Activated CD4-positive, CD25-positive, alpha-beta regulatory T cell (primary cell): ENCODE measurements at places on chromosomes 11 and 22.

- no peak for DNase-seq
Observed at GRCh38 chr11:111586388-111586831, 15.8 kb upstream of the SIK2 start.

- no peak for DNase-seq
Observed at GRCh38 chr22:19520566-19521305, 3.5 kb downstream of the CLDN5 start.

GRCh38 chr11:132610216-132610615, 922.1 kb downstream of the OPCML start:
- no peak for DNase-seq

DNA sequence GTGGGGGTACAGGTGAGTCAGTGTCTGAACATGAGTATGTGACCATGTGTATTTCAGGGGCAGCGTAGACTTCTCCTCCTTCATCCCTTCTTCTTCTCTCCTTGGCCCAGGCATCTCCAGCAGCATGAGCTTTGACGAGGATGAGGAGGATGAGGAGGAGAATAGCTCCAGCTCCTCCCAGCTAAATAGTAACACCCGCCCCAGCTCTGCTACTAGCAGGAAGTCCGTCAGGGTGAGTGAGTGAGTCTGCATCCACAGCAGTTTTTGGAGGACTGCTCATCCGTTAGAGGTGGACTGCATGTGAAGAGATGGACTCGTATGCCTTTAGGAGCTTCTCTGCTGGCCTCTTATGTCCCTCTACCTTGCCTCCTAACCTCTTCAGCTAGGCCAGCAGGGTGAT, 15.6 kb downstream of the TUB start:
- no peak for DNase-seq

GRCh38 chr11:80458376-80458775, 1017.5 kb upstream of the TENM4 start:
- no peak for DNase-seq

DNA sequence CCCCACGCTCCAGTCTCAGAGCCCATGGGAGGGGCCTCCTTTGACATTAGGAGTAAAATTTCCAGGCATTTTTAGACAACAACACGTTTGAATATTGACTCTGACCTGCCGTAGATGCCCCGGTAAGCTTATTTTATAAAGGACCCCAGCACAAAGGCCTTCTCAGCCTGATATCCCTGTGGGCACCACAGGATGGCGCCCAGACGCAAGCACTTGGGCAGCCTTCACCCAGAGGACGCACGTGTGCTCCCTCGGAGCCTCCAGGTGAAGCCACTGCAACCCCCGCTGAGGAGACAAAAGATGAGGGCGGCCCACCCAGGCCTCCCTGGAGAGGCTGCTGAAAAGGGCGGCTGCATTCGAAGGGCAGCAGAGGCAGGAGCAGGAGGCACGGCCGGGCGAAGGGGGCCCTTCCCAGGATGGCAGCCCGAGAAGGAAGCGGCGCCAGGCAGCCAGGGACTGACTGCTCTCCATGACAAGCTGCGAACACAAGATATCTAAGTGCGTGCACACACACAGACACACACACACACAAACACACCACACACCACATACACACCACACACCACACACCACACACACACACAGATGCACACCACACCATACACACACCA, 15.2 kb upstream of the TH start:
- no peak for DNase-seq

DNA sequence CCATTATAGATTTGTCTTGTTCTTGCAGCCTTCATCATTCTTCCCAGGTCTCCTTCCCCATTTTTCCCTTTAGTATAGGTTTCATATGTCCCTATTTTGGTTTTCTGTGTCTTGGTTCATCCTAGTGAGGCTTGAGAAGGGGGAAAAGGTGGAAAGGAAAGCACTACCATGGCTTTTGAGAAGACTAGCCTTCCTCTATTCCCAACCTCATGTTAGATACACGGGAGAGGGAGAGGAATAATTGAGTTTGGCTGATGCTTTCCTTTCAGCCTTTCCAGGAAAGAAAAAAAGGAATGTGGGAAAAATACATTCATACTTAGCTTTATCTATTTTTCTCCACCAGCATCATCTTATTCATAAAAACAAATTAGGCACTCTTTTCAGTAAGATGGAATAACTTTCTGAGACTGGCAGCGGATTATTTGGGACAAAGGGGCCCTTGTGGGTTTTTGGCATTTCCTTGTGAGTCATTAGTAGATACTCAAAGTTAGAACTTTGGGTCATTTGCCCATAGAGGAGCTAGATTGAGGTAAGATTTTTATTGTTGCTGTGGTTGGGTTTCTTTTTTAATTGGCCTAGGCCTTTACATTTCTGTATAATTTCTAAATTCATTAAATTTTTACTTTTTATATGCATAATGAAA, 23.8 kb downstream of the CAPRIN1 start:
- no peak for DNase-seq

DNA sequence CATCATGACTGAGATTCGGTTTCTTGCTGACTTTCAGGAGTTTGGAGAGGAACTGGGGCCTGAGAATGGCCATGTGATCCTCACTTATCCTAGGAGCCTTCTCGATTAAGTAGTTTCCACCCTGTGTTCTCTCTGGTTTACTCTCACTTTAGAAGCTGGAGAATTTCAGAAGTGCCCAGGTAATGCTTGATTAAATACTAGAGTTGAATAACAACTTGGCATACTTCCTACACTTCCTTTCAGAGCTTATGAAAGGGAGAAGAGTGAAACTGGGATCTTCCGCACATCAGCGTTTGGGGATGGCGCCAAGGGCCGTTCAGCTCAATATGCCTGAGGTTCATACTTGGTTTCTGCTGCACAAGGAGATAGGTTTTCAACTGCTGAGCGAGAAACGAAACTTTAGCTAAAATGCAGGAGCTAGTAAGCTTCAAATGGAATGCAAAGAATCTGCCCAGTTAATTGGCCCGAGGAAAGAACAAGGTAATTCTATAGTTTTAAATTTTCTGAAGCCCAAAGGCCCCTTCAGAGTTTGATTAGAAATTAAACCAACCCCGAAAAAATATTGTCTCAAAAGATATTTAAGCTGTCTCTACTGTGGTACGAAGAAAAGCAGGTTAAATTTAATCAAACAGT, 823 bp upstream of the MUC15 start:
- DNase-seq: no peak

GRCh38 chr11:113849713-113850112, 25.7 kb downstream of the USP28 start:
- DNase-seq: no peak

GRCh38 chr22:44182588-44183286, 2.0 kb downstream of the PARVG start:
- no peak for DNase-seq

- DNase-seq: no peak
Observed at GRCh38 chr22:19287076-19287707, 4.3 kb downstream of the CLTCL1 start.

DNA sequence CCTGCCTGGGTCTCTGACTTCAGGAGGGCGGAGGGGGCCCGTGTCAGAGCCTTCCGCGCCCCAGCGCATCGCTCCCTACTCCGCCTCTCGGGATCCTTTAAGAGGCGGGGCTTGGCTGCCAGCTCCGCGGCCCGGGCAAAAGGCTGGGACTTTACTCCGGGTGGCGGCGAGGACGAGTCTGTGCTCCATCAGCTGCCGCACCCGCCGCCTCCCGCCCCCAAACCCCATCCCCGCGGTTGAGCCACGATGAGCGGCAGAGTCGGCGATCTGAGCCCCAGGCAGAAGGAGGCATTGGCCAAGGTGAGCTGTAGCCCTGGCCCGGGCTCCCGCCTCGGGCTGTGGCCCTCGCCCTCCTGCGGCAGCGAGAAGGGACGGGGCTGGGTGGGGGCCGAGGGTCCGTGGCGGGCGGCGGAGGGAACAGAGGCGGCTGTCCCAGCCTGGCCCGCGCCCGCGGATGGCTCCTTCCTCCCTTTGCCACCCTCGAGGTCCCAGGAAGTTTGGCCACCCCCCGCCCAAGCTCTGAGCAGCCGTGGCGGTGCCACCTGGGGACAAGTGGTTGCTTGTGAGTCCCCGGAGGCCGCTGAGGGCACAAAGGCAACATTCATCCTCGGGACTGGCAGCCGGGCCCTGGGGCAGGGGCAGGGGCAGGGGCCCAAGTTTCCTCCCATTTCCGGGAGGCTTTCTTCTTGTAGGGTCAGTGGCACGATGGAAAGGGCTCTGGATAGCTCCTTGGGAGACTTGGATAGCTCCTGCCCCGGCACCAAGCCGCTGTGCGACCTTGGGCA, at the start of gene SEC14L2:
Gene SEC14L2, plus strand, starts transcription at position 148 of the 785 bp plus-strand sequence. Its CDS starts 99 bp downstream, at position 247.
- DNase-seq: no peak

GRCh38 chr11:110939471-110939870, 227.2 kb upstream of the ARHGAP20 start:
- DNase-seq: no peak

GRCh38 chr22:21761086-21761485, 25.5 kb upstream of the YPEL1 start:
- DNase-seq: no peak

- no peak for DNase-seq
Observed at GRCh38 chr11:30983143-30983542, 386.4 kb downstream of the DCDC1 start.

DNA sequence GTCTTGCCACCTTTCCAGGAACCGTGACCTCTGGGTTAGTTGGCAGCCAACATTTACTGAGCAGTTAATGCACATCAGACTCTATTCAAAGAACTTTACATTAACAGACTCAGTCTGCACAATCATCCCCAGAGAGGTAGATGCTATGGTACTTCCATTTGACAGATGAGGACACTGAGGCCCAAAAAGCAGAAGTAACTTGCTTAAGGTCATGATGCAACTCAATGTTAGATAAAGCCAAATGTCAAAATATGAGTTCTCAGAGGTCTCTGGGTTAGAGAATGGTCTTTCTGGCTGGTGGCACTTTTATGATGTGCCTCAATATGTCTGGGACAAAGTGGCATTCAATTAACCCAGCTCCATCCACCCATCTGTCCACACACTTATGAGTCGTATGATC, 450.0 kb downstream of the MIAT start:
- no peak for DNase-seq

DNA sequence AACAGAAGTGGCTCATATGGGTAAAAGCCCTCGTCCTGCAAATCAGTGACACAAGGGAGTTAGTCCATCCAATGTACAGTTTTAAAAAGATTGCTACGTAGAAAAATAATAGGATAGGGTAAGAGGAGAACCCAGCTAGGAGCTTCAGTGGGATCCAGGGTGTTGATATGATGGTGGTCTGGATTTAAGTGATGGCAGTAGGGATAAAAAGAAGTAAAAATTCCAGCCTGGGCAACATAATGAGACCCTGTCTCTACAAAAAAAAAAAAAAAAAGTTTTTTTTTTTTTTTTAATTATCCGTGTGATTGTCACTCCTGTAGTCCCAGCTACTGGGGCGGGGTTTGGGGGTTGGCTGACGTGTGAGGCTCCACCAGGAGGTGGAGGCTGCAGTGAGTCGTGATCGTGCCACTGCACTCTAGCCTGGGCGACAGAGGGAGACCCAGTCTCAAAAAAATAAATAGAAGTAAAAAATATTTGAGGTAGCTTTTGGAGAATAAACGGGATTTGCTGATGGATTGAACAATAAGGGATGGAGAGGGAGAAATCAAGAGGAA, 7.0 kb upstream of the L3MBTL2 start:
- no peak for DNase-seq

DNA sequence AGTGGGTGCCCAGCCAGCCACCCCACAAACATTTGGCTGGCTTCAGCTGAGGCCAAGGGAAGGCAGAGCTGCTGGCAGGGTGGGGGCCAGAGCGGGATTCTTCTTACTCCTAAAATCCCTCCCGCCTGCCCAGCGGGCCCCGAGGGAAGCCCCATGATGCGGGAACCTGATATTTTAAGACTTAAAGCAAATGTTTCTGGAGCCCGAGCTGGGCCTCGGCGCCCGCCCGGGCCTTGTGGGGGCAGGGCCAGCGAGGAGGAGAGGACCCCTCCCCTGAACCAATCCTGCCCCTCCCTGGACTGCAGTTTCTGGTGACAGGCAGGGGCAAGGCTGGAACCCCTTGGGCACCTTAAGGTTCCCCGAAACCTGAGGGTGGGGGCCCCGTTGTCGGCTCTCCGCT, 17.2 kb downstream of the GP1BB start:
- no peak for DNase-seq

DNA sequence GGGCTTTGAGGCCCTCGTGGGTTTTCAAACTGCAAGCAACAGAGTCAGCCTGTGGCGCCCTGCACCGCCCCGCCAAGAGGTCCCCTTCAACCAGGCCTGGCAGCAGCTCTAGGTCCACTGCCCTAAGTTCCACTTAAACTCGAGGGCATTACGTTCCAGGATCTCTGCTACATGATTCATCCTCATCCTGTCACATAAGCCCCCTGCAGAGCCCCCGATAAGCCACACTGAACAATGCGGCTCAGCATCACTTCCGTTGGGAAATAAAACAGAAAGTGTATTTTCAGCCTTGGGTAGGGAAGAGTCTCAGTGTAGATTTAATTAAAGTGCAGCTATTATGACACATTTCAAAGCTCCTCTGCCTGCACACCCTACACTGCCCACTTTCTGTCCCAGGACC, 24.6 kb downstream of the SULT4A1 start:
- no peak for DNase-seq

- no peak for DNase-seq
Observed at GRCh38 chr11:126515501-126515900, 160.0 kb downstream of the ST3GAL4 start.

- no peak for DNase-seq
Observed at GRCh38 chr11:72836111-72836510, 21.9 kb downstream of the ATG16L2 start.

DNA sequence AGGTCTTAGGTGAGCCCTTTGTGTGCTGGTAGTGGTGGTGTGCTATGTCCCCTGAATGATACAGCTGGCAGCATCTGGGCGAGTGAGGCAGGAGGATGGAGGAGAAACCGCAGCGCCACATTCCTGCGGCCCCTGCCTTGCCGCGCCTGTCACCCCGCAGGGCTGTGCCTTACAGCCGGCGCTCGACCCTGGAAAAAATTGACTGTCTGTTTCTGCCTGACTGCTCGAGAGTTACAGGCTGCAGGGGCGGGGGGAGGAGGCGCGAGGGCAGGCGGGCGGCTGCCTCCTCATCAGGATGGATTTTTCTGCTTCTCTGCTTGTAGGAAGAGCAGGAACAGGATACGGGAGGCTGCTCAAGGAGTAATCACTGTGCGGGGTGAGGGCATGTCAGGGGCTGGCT, 443.4 kb downstream of the MIAT start:
- no peak for DNase-seq

- DNase-seq: no peak
Observed at GRCh38 chr11:11813288-11813962, 28.3 kb upstream of the USP47 start.

DNA sequence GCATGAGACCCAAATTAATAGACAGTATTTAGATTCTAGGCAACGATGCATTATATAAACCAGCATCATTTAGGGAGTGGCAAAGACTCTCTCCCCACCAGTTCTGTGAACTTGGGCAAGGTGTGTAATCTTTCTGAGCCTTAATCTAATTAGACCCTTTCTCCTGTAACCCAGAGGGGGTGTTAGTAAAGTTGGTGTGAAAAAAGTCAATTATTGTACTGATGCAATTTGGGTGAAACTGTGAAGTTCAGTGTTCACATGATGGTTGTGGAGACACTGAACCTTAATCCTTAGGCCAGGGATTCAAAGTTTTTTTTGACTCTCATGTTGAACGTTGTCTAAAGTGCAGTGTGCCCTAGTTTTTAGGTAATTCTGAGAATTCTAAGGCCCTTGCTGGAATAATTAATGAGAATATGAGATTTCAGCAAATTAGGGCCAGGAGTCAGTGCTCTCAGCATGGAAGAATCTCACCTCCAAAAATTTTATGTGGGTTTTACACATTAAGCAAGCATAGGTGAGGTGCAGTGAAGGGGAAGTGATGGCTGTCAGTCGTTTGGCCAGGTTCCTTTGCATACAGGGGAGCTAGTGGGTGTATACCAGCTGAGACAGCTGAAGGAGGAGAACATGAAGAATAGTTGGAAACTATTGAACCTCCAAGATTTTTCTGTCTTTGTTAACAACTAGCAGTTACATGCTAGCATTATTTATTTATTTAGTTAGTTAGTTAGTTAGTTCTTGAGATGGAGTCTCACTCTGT, 94.2 kb downstream of the PTPRJ start:
- no peak for DNase-seq
